Pons (tissue), 1 donor: ENCODE measurements at places on chromosomes 7 and 10.

GRCh38 chr10:113027574-113028455, 77.8 kb downstream of the TCF7L2 start:
- peak; percentile 81 for DNase-seq

DNA sequence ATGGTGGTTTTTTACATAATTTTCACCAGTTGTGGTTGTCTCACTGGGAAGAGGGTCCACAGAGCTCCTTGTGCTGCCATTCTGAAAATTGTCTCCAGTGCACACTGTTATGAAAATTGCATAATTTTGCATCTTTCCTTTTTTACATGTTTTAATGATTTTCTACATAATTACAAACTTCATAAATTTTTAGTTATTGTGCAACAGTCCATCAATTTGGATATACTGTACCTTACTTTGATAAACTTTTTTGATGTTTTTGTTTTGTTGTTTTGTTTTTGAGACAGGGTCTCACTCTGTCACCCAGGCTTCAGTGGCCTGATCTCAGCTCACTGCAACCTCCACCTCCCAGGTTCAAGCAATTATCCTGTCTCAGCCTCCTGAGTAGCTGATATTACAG, 70.6 kb upstream of the AUTS2 start:
- no peak for DNase-seq

DNA sequence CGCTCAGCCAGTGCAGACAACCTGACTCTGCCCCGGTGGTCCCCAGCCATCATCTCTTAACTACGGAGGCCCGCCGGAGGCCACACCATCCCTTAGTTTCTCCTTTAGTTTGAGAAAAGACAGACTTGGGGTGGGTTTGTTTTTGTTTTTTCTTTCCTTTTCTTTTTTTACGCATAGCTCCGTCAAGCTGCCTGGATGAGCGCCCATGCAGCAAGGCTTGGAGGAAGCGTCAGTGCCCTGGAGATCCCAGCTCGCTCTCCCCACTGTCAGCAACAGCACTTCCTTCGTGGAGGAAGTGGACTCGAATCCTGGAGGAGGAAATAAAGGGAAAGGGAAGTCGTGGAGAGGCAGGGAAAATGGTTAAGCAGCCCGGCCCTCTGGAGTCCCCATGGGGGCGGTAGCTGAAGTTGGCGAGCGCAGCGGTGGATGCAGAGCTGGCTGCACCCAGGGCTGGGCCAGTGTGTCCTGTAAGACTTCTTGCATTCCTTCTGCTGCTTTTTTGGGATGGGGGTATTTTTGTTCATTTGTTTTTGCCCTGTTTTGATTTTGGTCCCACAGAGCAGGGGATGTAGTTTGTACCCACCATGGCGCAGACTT, 35.9 kb upstream of the GJD4 start:
- no peak for DNase-seq

GRCh38 chr7:7519528-7519927, 16.1 kb downstream of the COL28A1 start:
- no peak for DNase-seq

DNA sequence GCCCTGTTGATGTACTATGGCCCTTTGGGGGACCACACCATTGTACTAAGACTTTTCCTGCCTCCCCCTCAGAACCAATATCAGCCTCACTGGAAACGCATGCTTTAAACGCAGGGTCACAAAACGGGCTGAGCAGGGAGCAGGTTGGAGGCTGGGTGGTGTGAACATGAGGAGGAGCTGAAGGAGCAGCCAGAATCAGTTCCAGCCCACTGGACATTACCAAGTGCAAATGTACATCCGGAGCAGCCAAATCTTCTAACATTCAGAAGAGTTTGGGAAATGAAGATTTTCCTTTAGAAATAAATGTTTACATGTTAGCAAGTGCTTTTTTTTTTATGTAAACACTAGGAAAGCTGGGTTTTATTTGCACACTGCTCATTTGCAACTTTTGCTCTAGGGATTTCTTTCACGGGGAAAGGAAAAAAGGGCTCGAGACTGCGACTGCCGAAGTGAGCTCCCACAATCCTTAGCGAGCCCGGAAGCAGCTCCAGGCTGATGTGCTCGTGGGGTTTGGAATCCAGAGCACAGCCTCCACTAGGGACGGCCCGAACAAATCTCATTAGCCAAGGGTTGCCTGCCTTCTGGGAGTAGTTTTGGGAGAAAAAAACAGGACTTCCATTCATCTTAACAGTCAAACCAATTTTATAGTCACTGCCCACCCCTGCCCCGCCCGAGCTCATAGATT, 108.0 kb upstream of the YAE1 start:
- DNase-seq = no peak

DNA sequence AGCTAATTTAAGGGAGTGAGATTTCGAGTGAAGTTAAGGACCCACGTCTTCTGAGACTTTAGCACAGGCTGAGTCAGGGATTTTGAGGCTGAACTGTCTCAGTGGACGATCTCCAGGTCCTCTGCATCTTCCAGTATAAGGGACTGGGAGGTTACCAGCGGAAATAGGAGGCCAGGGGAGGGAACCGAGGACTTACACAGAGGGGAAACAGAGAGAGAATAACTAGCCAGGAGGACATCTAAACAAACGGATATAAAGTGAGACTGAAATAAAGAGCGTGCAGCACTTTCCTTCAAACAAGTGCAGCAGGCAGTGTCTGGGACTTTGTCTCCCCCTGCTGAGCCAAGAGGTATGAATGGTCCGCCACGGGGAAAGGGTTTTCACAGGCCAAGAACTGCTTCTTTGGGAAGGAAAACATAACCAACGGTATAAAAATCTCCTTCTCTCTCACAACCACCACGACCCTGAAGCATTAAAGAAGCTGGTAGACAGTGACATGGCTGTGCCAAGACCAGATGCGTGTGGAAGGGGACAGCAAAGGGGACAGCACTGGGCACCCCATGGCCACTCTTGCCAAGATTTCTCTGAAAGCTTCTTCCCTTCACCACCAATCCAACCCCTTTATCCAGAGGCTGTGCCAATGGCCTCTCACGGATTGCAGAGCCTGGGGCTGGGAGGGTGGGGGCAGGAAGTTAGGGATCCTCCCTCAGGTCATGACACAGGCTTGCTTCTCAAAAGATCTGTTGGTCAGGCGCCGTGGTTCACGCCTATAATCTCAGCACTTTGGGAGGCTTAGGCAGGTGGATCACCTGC, 72.0 kb downstream of the SLC37A3 start:
- DNase-seq = peak; percentile 87

- no peak for DNase-seq
Measured at GRCh38 chr7:111459757-111460280, 102.5 kb downstream of the IMMP2L start.

- no peak for DNase-seq
Measured at GRCh38 chr7:2510130-2510776, 9.3 kb upstream of the LFNG start.

- no peak for DNase-seq
Measured at GRCh38 chr7:96481796-96482195, 159.9 kb upstream of the SLC25A13 start.

DNA sequence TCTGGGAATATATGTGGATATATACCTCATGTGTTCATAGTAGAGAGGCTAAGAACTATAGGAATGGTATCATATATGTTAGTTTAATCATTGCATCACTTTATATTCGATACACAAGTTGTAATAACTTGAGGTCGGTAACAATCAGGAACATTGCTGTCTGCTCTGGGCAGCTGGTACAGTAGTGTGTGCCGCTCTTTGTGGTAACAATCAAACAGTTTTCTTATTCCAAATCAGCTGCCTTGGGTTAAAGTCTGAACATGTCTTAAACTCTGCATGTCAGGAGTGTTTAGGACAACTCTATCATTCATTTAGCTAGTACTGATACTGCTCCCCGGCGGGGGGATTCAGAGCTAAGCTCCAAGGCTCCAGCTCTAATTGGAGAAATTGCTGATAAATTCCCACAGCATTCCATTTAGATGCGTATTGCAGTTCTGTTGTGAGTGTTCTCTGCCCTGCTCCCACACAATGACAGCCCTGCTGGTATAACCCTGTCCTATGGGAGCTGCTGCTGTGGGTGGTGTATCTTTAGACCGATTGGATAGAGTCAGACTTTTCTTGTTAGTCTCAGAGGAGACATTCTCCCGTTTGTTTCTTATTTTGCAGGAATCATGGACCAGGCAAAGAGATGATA, 707.5 kb upstream of the FZD8 start:
- no peak for DNase-seq

DNA sequence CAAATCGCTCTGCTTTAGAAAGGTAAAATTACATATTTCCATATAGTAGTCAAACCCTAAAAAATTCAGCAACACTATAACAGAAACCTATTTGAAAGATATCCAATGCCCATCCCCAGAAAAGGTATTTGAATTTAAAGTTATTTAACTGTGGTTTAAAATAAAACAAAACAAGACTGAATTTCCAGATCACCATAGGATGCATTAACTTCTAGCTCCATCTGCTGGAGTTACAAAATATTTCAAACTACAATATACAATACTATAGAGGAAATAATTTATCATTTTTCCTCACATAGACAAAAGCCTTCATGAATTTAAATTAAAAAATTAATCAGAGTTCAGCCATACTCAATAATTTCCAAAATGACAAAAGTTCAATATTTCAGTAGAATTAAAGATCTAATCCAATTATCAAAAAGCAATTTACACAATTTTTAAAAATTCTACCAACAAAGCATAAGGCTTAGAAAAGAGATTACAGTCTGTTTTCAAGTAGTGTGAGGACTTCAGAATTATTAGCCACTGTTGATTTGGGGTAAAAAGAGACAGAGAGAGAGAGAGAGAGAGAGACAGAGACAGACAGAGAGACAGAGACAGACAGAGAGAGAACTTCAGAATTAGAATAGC, 75.9 kb downstream of the LMBR1 start:
- DNase-seq = peak; percentile 18

- DNase-seq = no peak
Measured at GRCh38 chr10:34612446-34612845, 202.7 kb downstream of the PARD3 start.

GRCh38 chr7:101902680-101903514, 85.5 kb downstream of the CUX1 start:
- no peak for DNase-seq

DNA sequence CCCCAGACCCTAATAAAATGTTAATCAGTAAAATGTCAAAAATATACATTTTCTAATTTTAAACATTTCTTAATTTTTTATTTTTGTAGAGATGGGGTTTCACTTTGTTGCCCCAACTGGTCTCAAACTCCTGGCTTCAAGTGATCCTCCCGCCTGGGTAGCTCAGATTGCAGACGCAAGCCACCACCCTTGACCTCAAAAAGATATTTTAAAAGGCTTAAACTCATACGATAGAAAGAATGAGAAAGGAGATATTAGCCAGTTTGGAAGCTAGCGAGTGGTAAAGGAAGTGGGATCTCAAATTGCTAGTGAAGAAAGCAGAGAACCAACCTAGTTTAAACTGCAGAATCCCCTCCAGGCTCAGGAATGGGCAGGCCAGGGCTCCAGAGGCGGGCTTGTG, 4.5 kb downstream of the WIPI2 start:
- no peak for DNase-seq

DNA sequence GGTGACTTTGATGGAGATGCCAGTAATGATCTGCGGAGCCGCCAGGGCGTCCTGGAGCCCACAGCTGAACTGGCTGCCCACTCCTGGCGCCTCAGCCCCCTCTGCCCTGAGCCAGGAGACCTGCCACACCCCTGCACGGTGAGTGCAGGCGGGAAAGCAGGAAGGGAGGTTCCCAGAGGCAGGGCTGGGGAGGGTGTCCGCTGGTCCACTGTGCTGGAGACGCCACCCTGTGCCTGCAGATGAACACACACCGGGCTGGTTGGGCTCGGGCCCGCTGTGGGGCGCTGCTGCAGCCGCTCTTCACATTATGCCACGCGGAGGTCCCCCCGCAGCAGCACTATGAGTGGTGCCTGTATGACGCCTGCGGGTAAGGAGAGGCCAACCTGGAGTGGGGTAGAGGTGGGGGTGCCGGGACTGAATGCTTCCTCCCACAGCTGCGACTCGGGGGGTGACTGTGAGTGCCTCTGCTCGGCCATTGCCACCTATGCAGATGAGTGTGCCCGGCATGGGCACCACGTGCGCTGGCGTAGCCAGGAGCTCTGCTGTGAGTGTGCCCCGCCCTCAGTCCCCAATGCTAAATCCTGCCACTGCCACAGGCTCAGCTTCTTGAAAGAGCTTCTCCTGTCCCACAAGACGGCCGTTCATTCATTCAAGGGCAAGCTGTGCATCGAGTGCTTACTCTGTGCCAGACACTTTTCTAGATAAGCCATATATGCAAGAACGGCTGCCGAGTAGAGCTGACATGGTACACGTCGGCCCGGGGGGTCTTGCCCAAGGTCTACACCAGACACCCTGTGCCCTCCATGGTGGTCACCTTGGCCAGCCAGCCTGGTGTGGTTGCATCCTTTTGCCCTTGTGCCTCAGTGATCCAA, 14.3 kb upstream of the ZNF467 start:
- no peak for DNase-seq

DNA sequence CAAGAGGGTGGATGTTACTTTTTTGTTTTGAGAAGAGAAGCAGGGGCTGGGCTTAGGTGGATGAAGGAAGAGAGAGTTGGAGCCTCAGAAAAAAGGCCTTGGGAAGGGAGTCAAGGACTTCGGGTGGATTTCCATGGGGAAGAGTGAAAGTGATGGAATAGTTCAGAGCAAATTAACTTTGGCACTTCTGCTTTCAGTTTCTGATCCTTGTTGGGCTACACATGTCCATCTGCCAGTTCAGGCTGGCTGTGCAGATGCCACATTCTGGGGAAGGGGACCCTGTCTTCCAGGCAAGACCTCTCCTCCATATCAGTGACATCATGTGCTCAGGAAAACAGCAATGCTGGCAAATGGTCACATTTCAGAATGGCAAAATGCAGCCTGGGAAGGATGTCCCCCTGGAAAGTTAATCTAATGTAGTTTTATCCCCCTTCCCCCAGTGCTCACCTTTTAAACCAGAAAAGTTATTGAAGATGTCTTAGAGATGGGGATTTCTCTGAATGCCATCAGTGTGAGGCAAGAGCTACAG, 86.0 kb downstream of the WDFY4 start:
- DNase-seq = no peak

GRCh38 chr10:126250045-126250444, 138.2 kb downstream of the ADAM12 start:
- DNase-seq = no peak

- no peak for DNase-seq
Measured at GRCh38 chr10:115771755-115772154, 501.3 kb downstream of the GFRA1 start.

- DNase-seq = no peak
Measured at GRCh38 chr10:67925449-67926005, 41.1 kb downstream of the SIRT1 start.

DNA sequence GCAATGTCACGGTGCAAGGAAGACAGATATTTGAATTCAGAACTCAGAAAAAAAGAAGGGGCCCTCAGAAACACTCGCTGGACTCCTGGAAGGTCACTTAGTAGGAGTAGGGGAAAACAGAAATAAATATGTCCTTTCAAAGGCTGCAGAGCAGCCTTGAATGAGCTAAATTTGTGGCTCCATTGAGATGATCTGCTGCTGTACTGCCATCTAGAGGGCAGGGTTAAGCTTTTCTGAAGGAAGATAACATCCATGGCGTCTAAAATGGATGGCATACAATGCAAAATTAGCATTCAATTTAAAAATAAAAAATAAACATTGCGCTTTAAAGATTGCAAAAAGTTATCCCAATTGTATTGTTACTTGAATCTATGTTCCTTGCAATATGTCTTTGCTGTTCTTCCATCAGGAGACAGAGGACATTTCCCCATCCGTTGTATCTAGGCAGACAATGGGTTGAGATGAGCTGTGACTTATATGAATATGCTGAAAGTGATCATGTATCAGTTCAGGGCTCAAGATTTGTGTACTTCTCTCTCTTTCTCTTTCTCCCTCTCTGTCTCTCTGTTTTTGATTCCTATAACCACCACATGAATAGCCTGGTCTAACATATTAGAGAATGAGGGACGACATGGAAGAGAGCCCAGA, 642.2 kb downstream of the SH2D4B start:
- peak; percentile 45 for DNase-seq
